PC-3 (cell line): ENCODE measurements at places on chromosomes 16 and 17. TPM values are rescaled to one million over a fixed set of nuclear protein-coding genes. Genes with fewer than 3 reads are reported as not detected.

SLC5A11 gene
- total RNA-seq = 0.51 TPM in 1 of 2 replicates, not detected in the other

DNA sequence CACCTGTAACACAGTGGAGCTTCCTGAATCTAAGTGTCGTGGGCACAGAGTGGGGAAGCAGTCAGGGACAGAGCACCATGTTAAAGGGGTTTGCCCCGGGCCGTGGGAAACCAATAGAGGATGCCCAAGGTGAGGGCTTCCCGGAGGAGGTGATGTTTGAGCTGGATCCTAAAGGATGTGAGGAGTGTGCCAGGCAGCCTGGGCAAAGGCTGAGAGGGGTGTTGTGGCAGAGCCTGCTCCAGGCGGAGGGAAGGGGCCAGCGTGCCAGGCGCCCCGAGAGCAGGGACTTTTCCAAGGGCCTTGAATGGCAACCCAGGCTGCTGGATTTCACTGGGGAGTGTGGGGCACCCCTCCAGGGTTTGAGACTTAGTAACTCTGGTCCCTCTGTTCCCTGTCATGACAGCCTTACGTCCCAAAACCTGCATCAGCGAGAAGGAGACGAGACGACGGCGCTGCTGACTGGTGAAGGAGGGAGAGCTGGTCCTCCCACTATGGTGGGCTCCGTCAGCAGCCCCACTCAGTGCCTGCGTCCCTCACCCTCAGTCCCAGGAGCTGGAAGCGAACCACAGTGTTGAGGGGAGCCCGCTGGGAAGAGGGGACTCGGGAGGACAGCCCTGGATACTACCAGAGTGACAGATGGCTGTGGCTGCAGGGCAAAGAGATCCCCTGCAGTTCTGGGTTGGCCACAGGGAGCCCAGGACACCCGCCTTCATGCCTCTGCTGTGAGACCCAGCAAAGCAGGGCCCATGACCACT is 228.4 kb downstream of the KATNIP start:
- DNase-seq = no peak
- no peaks in the 10 kb centered on the region for H3K36me3 ChIP-seq
- no peak overlapping the region for H3K4me3 ChIP-seq
- no peak overlapping the region for H3K27ac ChIP-seq
- H3K4me1 ChIP-seq = no peaks in the 10 kb centered on the region

GRCh38 chr16:57510016-57510871 is 24.0 kb upstream of the DOK4 start:
- H3K27me3 ChIP-seq = no peaks in the 10 kb centered on the region
- no peaks in the 10 kb centered on the region for H3K4me1 ChIP-seq
- no peak for DNase-seq
- H3K27ac ChIP-seq = no peak overlapping the region

- peaks cover 8% of the 10 kb centered on the region; the same call in 1 of the 2 replicates for H3K4me1 ChIP-seq
- H3K27ac ChIP-seq = no peak overlapping the region
- no peaks in the 10 kb centered on the region for H3K36me3 ChIP-seq
- no peak for DNase-seq
- no peak overlapping the region for H3K4me3 ChIP-seq
Measured at GRCh38 chr17:51746421-51746820, 412.1 kb downstream of the CA10 start.
